ENCODE measurements at places on chromosomes 12 and 14.

DNA sequence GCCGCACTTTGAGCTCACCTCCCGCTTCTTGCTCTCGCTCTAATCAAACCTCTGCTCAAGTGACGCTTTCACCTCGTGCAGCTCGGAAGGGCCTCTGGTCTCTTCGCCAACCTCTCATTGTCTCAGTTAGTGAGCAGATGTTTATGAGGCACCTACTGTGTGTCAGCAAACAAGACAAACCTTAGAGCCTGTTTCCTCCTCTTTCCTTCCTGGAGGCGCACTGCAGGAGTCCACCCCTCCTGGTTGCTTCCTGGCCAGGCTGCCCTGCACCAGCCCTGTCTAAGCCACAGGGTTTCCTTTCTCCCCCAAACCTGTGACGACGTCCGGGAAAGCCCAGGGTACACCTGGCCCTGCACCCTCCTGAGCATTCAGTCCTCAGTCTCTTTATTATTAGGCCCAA, 84.2 kb downstream of the PHETA1 start:
- DNase-seq: no peak

DNA sequence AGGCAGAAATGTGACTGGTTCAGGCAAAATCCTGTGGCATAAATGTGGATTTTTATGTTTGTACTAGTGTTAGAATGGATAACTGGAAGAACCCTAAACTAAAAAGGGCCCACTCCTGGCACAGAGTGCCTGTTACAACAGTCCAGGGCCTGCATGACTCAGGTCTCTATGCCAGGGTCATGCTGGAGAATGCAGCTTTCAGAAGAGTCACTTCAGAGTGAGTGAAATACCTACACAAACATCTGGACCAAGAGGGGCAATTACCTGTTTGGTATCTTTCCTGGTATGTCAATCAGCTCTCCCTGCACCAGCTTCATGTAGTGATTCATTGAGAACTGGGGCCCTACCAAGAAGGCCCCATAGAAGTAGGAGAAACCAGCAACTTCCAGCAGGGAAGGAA, 10.0 kb downstream of the EMG1 start:
- no peak for DNase-seq

DNA sequence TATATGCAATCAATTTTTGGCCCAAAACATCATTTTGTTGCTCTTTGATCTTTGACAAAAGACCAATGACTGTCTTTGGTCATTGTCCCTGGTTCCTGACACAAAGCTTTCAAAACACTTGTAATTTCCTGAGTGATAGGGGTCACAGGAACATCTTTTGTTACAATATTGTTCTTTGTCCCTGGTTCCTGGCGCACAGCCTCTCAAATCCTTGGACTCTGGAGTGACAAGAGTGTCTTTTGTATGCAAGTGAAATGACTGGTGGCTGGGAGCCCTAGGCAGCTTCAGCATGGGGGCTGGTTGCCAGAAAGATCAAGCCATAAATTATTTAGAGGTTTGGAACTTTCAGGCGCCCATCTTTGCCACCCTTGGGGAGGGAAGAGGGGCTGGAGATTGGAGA, 53.9 kb downstream of the DNAH10 start:
- no peak for DNase-seq

DNA sequence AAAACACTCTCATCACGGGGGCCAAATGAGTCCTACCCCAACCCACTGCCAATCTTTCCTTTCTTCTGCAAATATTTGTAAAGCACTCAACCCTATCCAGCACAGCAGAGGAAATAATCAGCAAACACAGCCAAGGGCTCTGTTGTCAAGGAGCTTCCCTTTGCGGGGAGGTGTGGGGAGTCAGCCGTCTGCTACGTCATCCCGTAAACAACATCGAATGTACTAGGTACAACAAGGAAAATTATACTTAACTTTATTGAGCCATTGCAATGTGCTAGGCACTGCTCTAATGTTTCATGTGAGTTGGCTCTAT, 22.8 kb downstream of the TMEM63C start:
- DNase-seq: peak; percentile 99

DNA sequence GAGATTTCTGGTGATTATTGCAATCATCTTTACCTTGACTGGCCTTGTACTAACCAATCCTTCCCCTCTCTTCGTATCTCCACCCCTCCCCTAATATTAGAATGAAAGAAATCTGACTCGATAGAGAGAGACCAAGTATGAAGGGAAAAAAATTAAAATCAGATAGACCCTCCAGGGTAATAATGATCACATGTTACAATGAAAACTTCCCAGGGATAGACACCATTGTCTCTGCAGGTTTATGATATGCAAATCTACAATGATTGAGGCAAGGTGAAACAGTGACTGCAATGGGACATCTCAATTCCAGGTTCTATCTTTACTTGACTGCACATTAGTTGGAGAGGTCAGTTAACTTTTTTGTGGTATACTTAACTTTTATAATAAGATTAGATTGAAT, 1.5 kb upstream of the NFKBIA start:
- no peak for DNase-seq

DNA sequence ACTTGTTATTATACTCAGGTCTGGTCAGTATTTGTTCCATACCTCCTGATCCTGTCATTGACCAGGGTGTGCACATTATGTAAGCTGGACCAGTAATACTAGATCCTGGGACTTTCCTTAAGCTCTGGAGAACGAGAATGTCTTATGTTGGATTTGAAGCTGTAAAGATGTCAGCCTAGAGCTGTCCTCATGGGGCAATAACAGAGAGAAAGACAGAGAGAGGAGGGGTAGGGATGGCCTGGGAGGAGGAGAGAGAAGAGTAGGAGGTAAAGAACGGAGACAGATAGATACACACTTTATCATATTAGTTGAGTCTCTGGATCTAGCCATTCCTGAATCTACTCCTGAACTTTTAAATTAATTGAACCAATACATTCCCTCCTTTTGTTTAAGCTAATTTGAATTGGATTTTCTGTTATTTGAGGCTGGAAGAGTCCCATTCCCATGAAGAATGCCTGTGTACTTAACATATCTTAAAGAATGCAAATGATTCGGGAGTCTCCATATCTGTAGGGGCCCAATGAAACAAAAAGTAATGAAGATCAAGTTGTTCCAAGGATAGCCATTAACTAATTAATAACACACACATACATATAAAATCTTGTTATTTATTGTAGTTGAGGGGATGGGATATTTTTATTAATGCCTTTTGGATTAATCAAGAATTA, 55.9 kb downstream of the PLEKHA5 start:
- DNase-seq: no peak

- no peak for DNase-seq
Measured at GRCh38 chr14:39680777-39681176, 248.5 kb upstream of the FBXO33 start.

DNA sequence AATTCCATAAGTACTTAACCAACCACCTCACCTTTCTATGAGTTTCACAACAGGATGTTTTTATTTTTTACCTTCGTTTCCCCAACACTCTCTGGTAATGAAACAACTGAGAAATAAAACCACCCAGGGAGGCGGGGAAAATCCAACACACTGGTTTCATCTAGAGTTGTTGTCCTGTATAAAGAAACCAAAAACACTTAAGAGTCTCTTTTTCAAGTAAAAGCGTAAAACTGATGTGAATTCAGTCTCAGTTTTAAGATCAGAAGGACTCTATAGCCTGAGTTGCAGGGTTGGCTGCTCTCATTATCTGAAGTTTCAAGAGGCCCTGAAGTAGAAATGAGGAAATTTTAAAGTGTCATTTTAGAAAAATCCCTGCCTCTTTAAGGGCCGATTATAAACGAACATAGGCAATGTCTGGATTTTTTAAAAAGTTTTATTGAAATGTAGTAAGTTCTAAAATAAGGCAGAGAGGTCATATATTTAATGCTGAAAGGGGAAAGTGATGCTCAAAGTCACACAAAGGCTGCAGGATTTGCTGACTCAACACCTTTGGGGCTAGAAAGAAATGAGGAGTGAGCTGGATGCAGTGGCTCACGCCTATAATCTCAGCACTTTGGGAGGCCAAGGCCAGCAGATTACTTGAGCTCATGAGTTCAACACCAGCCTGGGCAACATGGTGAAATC, 27.2 kb downstream of the HIGD1C start:
- DNase-seq: no peak

GRCh38 chr14:92225731-92226130, 97.2 kb upstream of the SLC24A4 start:
- no peak for DNase-seq

DNA sequence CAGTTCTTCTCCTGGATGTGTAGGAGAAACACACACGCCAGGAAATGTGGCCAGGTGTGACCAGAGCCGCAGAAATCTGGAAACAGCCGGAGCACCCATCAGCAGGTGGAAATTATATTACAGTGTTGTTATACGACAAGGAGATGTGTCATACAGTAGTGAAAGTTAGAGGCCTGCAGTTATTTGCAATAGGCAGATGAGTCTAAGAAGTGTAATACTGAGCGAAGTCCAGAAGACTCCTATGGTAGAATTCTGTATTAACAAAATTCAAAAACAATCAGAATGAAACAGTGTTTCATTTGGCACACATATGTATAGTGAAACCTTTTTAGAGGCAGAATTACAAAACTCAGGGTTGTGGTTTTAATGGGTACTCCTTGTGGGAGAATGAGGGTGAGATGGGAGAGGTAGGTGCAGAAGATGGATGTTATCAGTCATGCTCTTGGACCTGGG, 39.3 kb upstream of the AMN start:
- no peak for DNase-seq

DNA sequence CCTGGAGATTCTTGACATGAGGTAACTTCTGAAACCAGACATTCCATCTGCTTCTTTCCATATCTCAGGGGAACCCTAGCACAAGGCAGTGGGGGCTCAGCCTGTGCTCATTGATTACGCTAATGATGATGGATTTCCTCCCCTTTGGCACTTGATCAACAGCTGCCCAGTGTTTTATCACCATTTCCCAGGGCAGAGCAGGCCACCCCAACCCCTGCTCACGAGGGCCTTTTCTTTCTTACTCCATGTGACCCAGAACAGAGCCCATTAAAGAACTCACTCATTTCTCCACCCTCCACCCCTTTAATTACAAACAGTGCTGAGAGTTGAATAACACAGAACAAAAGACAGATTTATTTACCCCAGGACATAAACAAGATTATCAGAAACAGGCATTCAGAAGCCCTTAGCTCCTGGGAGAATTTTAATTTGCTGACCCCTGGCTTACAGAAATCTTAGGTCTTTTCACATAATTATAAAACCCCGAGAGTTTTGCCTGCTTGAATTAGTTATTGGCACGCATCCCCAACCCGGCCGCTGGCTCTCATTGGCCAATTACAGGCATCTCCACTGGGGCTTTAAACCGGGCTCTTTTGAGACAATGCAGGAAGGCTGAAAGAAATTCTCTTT, 32.0 kb upstream of the CCDC60 start:
- DNase-seq: no peak

DNA sequence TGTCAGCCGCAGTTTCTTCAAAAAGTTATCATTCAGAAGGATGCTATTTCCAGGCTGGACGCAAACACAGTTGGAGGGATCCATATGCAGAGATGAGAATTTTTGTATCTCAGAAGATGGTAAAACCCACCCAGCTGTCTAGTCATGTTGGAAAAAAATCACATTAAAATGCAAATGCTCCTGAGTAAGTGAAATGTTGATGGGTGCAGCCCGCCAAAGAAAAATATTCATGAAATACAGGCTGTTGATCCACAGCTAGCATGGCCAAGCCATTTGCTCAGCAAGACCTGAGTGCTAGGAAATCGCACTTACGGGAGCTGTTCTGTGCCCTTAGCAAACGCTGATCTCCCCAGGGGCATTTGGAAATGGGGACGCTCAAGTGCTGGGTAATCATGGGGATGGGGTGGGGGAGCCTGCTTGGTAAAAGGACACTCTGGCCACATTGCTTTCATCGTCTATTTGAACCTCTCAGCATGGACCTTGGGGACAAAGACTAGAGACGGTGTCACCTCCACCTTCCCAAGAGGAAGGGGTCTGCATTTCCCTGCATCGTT, 25.7 kb downstream of the TUNAR start:
- no peak for DNase-seq

DNA sequence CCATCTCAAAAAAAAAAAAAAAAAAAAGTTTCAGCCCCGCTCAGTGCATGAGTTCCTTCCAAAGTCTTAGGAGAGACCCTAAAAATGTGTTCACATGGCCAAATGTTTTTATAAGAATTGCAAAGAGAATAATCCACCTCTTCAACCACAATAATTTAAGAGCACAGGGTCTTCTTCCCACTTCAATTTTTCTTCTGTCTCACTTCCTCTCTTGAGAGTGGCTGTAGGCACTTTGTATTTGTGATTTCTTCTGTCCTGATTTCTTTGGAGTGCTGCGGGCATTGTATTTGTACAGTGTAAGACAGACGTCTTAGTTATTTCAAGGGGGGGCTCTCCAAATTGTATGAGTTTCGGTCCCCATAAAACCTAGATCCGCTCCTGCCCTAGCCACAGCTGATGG, 58.3 kb downstream of the C12orf56 start:
- no peak for DNase-seq

DNA sequence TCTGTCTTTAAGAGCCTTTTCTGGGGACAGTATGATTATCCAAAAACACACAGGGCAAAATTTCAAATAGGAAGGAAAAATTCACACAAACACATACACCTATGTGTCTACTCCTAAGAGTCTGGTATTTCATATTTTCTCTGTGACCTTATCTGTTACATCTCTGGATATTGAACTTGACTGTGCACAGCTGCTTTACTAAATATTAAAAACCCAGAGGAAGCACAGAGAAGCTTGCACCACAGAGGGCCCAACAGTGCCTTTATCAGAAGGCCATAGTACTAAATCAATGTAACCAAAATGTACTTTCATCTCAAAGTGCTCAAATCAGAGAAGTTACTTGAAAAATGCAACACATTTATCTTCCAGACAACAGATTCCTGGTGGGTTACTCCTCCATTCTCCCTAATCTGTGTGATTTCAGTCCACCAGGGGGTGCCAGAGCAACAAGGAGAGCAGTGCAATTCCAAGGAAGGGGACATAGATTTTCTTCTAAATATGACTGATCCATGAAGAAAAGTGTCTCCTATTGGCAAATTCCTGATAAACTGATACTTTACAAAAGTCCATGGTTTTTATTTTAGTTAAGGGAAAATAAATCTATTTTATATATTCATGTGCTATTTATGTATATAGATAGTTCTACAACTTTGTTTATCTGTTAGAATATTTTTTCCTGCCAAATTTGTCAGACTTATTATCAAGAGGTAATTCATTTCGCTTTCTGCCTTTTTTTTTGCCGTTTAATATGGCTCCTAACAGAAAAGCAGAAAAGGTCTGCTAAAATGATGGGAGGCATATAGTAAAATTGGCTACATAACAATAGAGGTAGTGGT, 617.6 kb downstream of the LRFN5 start:
- DNase-seq: peak; percentile 29

DNA sequence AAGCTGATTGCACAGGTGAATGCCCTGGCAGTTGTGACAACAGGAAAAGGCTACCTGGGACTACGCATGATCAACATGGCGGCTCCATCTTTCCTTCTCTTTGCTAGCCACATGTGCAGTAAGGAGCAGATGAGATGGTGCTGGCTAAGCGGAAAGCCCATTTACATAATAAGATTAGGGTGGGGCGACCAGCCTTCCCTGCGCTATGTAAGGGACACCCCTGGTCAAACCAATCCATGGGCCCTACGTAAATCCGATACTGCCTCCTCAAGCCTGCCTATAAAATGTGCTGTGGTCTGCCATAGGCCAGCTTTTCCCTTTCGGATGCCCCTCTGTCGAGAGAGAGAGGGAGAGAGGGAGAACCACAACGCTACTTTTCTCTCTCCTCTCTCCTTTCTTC, 31.0 kb upstream of the BTG1 start:
- DNase-seq: no peak

Data from NCI-H1417 treated with DMSO at 0.1 percent for 48 hours (cell line).